Iris pigment epithelial cell (primary cell): ENCODE measurements at places on chromosomes 6 and 20.

DNA sequence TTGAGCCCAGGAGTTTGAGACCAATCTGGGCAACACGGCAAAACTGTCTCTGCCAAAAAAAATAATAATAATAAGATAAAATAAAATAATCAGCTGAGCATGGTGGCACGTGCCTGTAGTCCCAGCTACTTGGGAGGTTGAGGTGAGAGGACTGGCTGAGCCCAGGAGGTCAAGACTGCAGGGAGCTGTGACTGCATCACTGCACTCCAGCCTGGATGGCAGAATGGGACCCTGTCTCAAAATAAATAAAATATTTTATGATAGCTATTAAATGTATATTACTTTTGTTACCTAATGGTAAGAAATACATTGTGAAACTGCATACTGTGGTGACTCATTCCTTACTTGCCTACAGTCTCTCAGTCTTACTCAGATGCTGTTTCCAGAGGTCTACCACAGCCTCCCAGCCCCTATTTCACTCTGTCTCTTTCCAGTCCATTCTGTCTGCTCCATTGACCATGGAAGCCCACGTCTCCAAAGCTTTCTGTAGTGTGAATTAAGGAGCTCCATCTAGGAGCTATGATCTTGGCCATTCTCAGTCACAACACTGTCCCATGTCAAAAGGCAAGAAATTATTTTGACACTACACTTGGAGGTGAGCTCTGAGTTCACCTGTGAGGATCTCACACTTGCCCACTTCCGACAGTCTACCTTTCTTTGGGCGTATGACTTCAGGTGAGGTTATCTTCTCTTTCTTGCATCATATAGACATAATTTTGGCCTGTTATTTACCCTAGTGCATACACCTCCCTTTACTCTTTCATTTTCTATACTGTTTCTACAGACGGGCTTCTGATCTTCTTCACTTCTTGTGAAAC is 22.4 kb upstream of the SNX9 start:
- peak; percentile 86 for DNase-seq

GRCh38 chr6:110755411-110755834 is 59.8 kb downstream of the CDK19 start:
- peak; percentile 20 for DNase-seq

- peak; percentile 63 for DNase-seq
These were observed 169.8 kb downstream of the PTPRK start for GRCh38 chr6:128350416-128351254.

GRCh38 chr20:17856837-17857605 is 111.6 kb downstream of the SNX5 start:
- no peak for DNase-seq

DNA sequence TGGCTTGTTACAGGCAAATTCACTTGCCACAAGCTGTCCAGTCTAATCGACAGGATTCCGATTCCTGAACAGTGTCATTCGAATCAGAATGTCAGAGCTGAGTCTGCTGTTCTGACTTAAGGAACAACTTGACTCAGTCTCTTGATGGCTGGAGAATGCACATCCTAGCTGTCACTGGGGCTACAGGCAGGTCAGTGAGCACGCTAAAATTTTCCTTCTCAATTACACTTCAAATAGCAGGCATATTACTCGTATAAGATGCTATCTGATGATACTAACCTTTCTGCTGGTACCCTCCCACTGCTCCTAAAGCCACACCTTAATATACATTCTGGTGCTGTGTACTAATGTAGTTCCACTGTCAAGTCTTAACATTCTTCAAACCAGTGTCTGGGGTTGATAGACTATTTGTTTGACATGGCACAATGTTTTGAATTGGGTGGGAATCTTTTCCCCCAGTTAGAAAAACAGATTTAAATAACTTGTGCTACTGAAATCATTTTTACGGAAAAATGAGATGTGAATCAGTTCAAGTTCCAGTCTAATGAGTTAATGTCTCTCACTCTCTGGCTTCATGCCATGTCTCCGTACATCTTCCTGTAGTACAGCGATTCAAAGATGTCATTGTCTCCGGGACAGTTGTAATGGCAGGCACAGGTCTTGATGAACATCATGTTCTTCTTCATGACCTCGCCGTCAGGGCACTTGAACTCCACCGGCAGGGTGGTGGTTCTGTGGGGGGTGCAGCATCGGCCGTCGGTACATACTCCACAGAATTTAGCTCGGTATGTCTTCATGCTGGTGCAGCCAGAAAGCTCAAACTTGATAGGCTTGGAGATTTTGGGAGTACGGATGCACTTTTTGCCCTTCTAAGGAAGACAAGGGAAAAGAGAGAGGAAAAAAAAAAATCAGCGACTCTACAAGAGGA is 2.2 kb downstream of the CCN2 start:
- DNase-seq: peak; percentile 97

DNA sequence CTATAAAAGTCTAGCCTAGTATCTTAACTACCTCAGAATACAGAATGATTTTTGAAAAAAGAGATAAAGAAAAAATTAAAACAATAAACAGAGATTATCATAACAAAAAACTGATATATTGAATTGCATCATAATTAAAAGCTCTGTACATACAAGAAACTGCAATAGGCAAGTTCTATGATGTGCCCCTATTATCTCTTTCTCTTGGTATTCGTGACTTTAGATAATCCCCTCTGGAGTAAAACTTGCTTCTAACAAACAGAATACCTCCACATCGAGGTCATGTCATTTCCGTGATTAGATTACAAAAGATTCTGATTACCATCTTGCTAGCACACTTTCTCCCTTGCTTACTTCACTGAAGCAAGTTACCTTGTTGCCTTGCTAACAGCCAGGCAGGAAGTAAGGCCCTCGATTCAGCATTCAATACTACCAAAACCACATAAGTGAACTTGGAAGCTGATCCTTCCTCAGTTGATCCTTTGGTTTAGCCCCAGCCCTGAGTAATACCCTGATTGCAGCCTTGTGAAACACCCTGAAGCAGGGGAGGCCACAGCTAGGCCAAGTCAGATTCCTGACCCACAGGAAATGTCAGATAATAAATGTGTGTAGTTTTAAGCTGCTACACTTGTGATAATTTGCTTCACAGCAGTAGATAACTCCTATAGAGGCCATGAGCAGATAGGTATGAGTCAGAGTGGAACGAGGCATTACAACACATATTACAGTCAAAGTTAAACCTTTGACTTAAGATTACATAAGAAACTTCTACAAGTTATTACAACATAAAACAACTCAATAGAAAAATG is 53.7 kb upstream of the TMX4 start:
- DNase-seq: peak; percentile 99

DNA sequence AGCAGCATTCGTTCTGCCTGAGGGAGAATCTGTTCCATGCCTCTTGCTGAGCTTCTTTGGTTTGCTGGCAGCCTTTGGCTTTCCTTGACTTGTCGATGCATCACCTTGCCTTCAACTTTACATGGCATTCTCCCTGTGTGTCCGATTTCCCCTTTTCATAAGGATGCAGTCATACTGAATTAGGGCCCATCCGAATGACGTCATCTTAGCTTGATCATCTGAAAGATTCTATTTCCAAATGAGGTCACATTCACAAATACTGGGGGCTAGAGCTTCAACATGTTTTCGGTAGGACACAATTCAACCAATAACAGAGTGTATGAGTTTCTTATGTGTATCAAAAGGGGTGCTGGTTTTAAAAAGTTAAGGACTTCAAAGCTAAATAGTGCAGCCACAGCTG is 27.8 kb upstream of the HECA start:
- no peak for DNase-seq

DNA sequence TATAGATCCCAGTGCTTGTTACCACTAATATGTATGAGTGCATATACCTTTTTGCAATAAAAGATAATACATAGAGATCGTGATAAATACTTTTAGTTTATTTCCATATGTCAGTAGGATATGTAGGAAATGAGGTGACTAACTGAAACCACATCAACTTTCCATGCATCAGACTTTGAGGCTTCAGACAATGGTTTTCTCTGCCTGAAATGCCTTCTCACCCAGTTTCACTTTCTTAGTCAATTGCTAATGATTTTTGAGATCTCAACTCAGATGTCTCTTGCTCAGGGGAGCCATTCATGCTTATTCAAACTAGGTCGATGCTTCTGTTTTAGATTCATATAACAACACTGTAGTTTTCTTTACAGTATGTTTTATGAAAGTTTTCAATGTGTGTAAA is 626.6 kb upstream of the ADGRB3 start:
- peak; percentile 52 for DNase-seq

GRCh38 chr6:35691027-35691824 is 2.5 kb upstream of the FKBP5 start:
- peak; percentile 90 for DNase-seq

DNA sequence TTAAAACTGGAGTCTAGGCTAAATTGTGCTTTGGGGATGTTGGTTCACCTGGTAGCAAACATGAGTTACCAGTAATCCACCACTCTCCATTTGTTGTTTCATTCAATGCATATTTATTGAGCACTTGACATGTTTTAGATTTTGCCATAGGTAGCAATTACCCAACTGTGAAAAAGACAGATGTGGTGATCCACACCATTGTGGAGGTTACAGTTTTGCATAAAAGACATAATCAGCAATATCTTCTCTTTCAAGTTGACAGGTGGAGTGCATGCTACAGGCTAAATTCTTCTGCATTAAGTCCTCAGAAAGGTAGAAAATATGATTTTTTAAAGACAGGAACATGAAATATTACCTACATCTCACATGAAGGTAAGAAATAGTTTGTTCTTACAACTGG is 143.0 kb upstream of the TSHZ2 start:
- DNase-seq: no peak

GRCh38 chr6:87791029-87791428 is 89.0 kb upstream of the AKIRIN2 start:
- DNase-seq: no peak

DNA sequence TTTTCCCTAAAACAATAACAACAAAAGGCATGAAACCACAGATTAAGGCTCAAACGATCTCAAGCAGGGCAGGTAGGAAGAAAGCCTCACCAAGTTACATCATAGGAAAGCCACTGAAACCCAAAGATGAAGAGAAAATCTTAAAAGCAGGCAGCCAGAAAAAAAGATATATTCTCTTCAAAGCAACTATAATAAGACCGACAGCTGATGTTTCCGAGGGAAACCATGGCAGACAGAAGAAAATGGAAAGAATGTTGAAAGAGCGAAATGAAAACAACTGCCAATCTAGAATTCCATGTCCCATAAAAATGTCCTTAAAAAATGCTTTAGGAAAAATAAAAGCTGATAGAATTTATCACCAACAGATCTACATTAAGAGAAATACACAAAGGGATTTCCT is 161.5 kb upstream of the THBS2 start:
- peak; percentile 15 for DNase-seq

GRCh38 chr20:38156888-38157634 is 8.0 kb downstream of the TGM2 start:
- DNase-seq: no peak

DNA sequence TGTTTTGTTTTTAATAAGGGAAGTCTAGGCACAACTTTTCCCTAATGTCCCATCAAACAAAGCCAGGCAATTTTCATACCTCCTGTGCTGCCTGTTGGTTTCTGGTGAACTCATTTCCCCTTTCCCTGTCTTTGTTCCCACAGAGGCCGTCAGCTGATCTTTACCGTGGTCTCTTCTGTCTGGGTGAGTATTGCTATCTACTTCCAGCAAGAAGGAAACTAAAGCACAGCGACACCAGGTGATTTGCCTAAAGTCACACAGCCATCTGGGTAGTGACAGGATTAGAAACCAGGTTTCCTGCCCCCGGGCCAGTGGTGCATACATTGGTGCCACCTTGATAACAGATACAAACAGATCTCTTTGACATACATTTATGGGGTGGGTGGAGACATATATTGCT is 59.6 kb downstream of the RAB44 start:
- no peak for DNase-seq

DNA sequence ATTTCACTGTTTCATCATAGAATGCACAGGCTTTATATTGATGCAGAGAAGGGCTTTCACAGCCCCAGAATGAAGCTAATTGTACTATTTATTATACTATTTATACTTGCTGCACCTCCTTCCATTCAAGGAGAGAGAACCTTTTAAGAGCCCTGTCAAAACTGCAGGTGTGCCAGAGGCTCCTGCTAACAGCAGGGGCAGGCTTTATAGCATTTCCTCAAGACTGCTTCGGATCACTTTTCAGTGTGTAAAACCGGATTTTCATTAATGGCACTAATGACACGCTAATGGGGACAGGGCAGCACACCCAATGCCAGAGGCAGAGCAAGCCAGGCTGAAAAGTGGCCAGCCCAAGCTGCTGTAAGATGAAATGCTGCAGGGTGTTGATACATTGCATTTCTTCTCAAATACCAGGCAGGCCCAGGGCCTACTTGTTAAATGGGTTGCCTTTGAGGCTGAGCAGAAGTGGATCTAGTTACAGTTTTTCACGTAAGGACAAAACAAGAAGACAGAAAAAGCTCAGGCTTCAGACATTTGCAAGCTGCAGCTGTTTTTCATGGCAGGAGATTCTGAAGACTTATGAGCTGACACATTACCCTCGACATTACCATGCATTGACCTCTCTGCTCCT is 487.7 kb upstream of the BTBD3 start:
- DNase-seq: no peak

- no peak for DNase-seq
These were observed 143.6 kb upstream of the ZNF184 start for GRCh38 chr6:27616328-27617045.

DNA sequence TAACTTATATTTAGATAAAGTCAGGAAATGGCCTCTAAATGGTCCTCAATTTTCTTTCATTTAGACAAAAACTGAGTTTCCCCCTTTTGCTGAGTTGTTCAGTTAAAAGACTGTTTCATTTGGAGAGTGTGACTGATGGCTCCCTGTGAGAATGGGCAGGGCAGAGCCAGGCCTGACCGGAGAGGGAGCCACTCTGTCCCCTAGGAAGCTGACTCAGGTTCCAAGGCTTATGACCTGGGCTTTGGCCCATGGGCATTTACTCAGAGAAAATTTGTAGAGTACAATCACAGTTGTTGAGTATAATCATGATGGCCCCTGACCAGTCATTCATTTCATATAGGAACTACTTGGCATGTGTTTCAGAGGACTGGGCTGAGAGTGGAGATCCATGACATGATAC is 37.0 kb upstream of the AIG1 start:
- no peak for DNase-seq

GRCh38 chr6:158849899-158850806 is 31.0 kb upstream of the EZR start:
- peak; percentile 96 for DNase-seq

DNA sequence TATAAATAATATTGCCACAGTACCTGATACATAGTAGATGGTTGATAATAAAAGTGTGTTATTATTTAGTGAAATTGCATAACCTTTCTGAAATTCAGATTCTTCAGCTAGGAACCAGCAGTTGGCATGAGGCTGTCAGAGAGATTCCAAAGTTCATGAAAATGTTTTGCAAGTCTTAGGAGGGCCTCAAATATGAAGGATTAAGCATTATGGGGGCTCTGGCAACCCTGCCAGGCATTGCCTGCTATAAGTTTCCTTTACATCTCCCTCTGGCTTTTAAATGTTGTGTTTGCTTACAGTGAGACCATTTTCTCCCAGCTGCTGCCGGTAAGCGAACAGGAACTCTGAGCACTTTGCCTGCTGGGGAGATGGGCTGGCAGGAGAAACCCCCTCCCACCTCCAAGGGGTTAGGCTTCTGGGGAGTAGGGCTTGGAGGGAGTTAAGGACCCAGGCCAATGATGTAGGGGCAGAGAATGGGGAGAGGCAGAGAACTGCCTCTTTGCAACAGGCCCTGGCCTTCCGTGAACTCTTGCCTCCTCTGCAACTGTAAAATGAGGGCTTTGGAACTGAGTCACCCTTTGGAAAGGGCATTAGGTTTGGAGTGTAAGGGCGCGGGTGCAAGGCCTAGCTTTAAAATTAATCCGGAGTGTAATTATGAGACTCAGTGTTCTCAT is 33.2 kb upstream of the KIF3B start:
- DNase-seq: no peak

GRCh38 chr6:48671505-48671904 is 560.5 kb upstream of the PTCHD4 start:
- DNase-seq: no peak
